Cortex of kidney (tissue), 1 donor: ENCODE measurements at places on chromosomes 11 and 22.

GRCh38 chr11:128548649-128549255 lies 38.6 kb downstream of the ETS1 start:
- DNase-seq, result no peak

- DNase-seq, result no peak
Observed at GRCh38 chr11:44226945-44227344, 83.0 kb downstream of the ALX4 start.

DNA sequence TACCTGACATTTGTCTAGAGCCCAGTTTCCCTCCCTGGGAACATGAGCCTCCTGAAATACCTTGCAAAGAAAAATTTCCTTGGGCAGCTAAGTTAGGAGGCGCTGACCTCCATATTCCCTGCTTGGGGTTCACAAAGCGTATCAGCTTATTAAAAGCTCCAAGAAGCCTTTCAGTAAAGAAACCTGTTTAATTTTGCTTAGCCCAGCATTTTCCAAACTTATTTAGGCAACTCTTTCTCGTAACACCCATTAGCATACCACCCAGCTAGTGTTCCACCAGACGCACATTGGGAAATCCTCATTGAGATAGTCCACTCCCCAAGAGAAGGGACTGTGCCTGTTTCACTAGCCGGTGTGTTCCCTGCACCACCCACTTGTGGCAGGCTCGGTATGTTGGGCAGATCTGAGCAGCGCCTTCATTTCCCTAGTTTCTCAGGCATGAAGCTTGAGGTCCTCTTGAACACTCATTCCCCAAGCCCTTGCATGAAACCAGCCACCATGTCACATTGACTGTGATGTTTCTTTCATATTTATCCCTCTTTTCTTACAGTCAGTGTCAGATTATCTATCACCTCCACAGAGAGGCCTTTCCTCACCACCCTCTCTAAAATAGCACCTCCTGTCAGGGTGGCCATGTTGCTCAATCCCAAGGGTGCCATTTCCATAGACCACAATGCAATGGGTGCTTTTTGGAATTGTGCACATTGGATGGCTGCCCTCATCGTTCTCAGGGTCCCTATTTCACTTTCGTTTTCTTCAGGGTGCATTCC lies 12.5 kb upstream of the ELF5 start:
- no peak for DNase-seq

- no peak for DNase-seq
Observed at GRCh38 chr22:24740626-24741025, 33.9 kb downstream of the PIWIL3 start.

DNA sequence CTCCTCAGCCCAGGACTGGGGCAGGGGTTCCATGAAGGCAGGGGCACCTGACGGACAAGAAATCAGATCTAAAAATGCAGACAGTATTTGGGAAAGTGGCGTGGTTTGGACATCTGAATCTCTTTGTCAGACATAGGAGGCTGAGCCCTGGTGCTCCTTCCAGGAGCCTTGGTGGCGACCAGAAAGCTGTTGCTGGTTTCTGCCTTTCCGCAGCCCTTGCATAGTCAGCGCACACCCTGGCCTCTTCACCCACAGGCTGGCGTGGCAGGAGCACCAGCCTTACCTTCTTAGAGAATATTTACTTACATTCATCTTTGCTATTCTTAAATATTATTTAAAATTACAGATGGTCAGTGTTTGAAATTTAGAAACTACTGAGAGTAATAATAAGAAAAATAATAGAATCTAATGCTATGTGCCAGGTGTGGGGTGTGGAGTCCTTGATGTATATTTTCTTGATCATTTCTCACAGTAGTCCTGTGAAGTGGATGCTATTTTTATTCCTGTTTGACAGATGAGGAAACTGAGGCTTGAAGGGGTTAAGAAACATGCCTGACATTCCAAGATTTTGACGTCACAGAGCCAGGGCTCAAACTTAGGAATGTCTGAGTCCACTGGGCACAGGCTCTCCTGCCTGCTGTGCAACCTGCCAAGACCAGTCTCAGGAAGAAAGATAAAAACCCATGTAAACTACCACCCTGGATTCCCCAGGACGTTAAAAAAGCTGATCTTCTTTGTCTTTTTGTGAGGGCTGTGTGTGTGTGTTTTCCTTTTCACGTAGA lies 51.6 kb downstream of the TBC1D22A start:
- no peak for DNase-seq

DNA sequence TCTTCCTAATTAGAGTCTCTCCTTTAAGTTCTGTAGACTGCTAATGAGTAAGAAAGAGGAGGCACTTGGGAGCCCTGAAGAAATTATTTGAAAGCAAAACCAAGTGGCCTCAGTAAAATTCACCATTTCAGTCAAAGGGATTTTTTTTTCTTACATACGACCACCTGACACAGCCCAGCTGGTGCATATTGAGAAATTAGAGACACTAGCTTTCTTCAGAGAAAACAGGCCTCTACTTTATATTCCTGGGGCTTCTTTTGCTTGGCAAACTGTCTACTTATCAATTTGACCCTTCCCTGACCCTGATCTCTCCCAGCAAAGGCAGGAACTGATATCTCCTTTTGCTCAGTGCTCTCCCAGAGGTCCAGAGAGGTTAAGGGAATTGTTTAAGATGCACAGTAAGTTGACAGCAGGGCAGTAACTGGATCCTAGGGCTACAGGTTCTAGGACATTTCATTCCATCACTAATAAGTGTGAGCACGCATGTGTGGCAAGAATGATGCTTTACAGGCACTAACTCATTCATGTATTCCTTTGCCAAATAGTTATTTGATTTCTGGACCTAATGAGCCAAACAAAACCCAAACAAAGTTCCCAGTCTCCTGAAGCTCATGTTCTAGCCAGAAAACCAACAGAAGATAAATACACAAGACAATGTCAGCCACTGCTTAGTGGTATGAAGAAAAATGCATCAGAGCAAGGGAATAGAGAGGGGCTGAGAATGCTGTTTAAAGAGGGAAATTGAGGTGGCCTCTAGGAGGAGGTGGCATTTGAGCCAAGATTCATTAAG lies 467.6 kb downstream of the SOX6 start:
- DNase-seq, result no peak

DNA sequence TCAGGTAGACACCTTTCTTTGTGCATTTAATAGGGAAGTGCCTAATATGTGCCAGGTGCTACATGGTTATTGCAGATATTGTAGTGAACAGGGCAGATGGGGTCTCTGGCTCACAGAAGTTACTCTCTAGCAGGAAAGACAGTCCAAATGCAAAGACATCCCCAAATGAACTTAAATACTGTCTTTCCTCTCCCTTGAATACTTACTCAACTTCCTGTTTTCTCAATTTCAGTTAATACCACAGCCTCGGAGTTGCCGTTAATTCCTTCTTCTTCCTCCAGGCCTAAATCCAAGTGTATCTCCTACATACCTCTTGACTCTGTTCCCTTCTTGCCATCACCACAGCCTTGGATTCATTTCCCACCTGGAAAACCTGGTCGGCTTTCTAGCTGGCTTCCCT lies 134.3 kb upstream of the SESN3 start:
- no peak for DNase-seq

DNA sequence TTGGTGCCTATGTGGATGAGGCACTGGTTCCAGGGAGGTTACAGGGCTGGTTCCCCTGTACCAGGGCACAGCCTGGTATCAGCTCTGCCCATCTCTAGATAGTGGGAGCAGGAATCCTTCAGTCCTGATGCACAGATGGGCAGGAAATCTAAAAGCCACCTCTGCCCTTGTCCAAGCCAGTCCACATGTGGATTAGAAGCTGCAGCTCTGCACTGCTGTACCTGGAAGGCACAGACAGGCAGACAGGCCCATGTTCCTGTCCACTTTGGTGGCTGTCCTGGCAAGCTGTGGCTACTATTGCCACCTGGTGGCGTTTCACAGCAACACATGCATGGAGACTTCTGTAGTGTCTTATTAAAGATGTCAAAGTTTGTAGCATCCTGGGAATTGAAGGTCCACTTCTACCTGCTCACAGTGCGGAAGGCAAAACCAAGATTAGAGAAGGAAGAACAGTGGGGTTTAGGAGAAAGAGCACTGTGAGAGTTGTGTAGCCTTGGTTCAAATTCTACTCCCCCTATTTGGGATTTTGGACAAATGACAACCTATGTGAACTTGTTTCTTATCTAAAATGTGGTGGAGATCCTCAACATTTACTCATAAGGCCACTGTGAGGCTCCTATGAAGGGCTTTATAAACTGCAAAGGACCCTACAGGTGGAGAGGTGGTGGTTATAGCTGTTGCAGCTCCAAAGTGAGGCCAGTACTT lies 30.1 kb downstream of the NAV2 start:
- no peak for DNase-seq

GRCh38 chr11:88680806-88681205 lies 343.3 kb upstream of the CTSC start:
- DNase-seq, result no peak

DNA sequence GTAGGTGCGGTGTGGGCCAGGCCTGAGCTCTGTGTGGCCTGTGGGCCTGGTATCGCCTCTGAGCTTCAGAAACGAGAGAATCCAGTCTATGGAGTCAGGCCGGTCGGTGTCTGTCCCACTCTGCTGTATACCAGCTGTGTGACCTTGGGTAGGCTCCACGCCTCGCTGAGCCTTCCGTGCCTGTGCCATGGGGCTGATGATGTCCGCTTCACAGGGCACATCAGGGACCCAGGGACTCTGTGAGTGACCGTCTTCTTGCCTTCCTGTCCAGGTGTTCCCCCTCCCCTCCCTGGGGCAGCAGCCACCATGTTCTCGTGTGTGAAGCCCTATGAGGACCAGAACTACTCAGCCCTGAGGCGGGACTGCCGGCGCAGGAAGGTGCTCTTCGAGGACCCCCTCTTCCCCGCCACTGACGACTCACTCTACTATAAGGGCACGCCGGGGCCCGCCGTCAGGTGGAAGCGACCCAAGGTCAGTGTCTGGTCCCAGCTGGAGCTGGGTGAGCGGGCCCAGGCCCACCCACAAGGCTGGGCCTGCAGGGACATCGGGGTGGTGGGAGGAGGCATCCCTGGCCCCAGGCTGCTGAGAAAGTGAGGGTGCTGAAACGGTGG lies 17.9 kb downstream of the CAPN5 start:
- DNase-seq, result no peak

DNA sequence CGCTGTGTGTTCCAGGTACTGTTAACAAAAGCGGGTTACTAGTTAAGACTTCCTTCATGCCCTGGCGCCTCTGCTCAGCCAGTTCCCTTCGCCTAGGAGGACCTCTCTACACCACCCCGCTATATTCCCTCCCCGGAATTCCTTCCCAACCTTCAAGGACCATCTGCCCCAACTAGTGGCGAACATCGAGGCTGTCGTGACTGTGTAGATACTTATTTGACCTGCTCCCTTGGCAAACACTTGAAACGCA lies 450 bp upstream of the BCL2L13 start:
- DNase-seq, result no peak

GRCh38 chr11:37712251-37712650 lies 1114.2 kb upstream of the RAG2 start:
- no peak for DNase-seq

DNA sequence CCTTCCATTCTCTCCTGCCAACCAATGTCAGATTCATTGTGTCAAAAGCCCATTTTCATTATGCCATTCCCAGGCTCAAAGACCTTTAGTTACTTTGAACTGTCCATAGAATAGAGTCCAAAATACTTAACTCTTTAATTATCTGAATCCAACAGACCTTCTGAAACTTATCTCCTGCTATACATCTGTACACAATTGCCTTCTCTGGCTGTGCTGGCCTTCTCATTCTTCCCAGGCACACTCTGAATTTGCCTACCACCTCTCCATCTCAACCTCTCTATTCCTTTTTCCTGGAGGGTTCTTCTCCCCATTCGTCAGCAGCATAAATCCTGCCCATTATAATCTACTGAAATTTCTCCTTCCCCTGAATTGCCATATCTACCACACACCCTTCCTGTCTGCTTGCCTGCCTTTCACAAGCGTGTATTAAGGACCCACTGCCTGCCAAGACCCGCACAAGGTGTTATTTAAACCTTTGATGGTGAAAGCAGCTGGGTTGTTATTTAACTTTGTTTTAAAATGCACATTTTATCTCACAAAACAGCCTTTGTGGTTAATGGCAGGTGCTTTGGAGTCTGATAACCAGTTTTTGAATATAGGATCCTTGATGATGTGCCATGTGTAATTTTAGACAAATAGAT lies 125.9 kb downstream of the CCDC81 start:
- no peak for DNase-seq

DNA sequence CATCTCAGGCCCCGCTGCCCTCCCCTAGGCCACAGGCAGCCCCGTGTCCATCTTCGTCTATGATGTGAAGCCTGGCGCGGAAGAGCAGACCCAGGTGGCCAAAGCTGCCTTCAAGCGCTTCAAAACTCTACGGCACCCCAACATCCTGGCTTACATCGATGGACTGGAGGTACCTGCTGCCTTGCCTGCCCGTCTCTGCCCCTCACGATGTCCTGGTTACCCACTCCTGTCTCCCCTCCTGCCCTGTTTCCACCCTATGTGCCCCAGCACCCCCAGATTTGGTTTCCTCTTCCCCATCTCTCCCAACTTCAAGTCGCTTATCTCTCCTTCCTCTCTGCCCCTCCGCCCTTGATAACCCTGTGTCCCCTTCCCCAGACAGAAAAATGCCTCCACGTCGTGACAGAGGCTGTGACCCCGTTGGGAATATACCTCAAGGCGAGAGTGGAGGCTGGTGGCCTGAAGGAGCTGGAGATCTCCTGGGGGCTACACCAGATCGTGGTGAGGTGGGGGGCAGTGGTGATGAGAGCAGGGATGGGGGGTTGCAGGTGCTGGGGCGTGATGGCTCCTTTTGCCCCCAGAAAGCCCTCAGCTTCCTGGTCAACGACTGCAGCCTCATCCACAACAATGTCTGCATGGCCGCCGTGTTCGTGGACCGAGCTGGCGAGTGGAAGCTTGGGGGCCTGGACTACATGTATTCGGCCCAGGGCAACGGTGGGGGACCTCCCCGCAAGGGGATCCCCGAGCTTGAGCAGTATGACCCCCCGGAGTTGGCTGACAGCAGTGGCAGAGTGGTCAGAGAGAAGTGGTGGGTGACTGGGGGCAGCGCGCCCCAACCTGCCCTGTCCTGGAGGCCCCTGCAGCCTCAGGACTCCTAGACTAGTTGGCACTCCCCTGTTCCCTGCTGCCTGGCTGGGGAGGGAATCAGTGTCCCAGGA lies 930 bp downstream of the SCYL1 start:
- DNase-seq, result no peak

DNA sequence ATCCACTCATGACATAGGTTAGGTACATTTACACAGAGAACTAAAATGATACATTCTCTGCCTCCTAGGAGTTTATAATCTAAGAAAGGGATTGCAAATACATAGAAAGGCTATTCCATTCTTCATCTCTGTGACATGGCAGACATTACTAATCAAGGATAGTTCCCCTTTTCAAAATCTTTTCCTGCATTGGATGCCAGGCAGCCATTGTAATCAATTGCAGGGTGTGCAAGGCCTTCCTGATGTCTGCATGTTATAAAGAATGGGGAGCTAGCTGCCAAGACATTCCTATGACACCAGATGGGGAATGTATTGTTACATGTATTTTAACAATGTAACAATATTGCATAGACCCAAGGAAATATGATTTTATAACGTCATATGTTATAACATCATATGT lies 82.0 kb downstream of the KIRREL3 start:
- DNase-seq, result no peak

- no peak for DNase-seq
Observed at GRCh38 chr11:17529844-17530185, 14.4 kb downstream of the USH1C start.
